ENCODE measurements at places on chromosomes 1 and 21.

- no peak for DNase-seq
Measured at GRCh38 chr1:223827193-223827663, 18.5 kb downstream of the TP53BP2 start.

DNA sequence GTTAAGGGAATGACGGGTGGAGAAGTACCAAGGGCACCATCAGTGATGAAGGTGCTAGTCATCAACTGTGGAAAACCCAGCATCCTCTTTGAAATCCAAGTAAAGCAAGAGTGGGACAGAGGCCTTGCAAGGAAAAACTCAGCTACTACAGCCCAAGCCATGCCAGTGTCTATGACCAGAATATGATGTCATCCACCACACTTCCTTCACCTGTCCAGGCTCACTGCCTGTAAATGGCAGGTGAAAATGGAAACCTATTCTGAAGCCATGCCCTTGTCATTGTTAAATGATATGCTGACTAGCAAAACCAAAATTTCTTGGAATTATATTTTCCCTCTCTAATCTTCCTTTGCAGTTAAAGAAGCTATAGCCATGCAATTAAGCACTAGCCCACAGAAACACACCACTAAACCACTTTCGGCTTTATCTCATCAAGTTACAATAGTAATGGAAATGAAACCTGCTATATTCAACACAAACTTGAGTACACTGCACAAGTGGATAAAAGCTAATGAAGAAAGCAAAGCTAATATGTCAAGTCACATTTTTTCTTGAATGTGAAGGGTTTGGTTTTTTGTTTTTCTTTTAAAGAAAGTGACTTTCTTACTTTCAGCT, 96.3 kb upstream of the RALGPS2 start:
- DNase-seq, result no peak

DNA sequence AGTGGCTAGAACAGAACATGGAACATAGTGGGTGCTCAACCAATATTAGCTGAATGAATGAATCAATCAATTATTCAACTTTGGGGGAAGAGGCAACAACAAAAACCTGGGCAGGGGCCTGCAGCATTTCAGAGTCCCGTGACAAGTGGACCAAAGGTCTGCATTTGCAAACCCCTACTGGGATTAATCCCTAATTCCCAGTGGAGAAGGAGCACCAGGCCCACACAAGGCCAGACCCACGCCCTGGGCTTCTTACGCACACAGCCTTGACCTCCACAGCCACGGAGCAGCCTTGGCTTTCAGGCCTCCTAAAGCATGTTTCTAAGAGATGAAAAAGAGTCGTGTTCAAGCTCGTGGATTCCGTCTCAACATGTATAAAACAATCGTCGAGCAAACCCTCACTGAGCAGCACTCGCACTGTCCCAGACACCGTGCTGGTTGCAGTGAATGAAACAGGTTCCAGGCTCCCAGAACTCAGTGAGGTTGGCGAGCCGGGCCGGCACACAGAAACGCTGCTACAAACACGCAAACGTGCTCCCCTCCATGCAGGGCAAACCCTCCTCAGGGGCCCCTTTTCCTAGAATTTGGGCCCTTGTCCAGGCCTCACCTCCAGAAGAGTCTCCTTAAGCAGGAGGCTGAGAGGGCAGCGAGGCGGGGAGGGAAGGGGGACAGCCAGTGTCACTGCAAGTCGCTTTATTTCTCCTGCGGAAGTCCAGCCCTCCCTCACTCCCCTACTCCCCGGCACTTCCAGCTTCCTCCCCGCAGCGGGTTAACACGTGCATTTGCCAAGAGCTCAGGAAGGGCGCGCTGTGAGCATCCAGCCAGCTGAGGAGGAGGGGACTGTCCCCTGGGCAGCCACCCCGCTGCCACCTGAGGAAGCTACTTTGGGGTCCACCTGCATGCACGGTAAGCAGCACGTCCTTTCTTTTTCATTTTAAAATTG, 556.4 kb downstream of the KIF26B start:
- DNase-seq, result no peak

DNA sequence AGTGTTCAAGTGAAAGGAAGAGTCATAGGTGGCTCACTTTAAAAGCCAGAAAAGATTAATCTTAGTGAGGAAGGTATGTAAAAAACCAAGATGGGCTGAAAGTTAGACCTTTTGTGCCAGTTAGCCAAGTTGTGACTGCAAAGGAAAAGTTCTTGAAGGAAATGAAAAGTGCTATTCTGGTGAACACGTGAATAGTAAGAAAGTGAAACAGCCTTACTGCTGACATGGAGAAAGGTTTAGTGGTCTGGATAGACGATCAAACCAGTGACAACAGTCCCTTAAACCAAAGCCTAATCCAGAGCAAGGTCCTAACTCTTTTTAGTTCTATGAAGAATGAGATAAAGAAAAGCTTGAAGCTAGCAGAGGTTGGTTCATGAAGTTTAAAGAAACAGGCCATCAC, 106.4 kb downstream of the CTH start:
- DNase-seq, result no peak

DNA sequence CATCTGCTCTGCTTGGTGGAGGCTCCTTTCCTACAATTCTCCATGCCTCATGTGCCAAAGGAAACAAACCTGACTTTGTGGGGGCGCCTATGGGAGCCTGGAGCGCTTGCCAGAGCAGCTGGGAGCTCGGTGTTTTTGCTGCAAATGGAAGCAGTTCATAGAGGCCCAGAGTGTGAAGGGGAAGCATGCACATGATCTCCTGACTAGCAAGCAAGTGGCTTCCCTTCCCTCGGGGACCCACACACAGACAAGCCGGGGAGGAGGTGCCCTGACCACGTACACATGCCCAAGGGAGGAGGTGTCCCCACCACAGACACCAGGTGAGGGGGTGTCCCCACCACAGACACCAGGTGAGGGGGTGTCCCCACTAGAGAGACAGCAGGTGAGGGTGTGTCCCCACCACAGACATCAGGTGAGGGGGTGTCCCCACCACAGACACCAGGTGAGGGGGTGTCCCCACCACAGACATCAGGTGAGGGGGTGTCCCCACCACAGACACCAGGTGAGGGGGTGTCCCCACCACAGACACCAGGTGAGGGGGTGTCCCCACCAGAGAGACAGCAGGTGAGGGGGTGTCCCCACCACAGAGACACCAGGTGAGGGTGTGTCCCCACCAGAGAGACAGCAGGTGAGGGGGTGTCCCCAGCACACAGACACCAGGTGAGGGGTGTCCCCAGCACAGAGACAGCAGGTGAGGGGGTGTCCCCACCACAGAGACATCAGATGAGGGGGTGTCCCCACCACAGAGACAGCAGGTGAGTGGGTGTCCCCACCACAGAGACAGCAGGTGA, 106.8 kb downstream of the CRYAA start:
- peak; percentile 51 for DNase-seq
